ENCODE measurements at places on chromosomes 1 and 21.

- no peak for DNase-seq
Measured at GRCh38 chr1:172480431-172480830, 36.6 kb upstream of the PIGC start.

DNA sequence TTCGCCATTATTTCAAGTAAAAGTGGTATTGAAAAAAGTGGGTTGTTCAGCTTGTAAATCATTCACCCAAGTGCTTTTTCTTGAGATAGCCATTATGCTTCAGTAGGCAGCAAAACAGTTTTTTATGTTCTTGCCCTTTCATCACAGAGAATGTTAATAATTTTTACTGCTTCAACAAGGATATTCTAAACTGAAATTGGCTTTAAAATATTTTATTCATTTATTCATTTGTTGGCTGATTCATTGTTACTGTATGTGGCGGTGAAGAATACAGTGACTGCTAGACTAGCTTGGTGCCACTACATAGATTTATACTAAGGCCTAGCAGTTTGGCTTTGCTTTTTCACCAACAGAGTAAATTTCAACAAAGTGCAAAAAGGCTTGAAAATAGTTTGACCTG, 121.5 kb downstream of the OLFML2B start:
- no peak for DNase-seq

DNA sequence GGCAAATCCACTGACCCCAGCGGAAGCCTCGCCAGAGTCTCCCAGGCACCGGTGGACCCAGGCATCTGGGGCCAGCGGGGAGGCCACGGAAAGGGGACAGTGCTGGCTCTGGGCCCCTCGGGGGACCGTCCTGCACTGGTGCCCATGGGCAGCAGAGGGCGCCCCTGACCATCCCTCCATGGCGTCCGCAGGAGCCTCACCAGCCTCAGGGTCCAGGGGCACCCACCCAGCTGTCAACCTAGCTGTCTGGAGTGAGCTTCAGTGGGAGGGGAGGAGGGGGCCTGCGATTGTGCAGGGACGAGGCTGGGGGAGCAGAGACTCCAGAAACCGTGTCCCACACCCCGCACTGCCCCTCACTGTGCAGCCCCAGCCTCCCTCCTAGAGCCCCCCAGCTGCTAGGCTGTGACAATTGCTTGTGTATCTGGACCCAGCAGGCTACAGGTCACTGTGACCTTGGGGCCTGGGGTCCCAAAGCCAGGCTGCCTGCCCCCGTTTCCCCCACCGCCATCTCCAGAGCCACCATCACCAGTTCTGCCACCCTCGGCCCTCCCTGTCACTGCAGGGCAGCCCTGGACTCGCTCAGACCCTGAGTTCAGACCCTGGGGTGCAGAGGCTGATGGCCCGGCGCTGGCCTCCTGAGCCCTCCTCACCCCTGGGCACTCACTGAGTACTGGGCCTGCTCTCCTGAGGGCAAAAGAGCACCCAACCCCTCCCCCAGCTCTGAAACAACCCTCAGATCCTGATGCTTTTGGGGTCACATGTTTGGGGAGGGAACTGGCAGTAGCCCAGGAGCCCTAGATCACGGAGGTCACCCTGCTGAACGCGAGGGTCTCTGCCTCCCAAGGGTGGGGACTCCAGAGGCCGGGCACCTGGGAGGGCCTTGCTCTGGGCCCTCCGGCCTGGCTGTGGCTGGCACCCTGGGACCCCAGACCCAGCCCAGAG, 10.6 kb upstream of the COL6A1 start:
- peak; percentile 52 for DNase-seq

- no peak for DNase-seq
Measured at GRCh38 chr1:160607011-160607671, 27.8 kb upstream of the CD84 start.

DNA sequence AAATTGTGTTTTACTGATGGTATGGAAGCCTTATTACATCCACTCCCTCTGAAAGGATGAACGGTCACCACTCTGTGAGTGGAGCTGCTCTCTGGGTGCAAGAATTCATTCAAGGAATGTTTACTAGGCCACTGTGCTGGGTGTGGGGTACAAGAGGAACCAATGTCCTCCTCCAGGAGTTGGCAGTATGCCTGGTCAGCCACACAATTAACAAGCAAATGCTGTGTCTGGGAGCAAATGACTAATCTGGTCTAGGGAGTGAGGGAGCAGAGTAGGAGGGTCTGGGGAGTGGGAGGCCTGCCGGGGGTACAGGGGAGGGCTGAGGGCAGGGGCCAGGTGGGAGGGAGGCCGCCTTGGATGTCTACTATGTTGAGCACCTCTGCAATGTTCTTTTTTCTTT, 27.2 kb upstream of the TDRD10 start:
- no peak for DNase-seq

DNA sequence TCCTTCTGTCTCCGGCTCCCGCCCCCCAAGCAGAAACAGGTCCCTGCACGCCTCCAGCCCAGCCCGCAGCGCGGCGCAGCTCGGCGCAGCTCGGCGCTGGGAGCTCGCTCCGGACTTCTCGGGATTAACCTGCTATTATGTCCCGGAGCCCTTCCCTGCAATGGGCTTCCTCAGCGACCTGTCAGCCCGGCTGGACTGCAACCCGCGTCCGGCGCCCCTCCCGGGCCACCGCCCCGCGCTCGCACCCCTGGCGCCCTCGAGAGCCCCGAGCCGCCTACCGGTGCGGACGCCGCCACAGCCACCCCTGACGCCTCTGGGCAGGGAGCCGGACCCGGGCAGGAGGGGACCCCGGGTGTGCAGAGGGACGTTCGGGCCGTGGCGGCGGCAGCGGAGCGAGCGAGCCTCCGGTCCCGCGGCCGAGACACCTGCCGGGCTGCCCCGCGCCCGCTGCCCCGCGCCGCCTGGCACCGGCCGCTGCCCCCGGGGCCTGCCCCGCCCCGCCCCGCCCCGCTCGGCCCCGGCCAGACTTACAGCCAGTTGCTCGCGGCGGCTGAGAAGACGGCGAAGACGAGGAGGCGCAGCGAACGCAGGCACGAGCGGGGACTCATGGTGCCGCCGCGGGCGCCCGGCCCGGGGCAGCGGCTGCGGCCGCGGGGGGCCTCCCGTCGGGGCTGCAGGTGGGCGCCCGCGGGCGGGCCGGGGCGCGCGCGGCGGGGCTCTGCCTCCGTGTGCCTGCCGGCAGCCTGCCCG, 407 bp downstream of the WNT4 start:
- no peak for DNase-seq
